Articular chondrocyte of knee joint (primary cell): ENCODE measurements at places on chromosomes 3 and 15. TPM values are rescaled to one million over a fixed set of nuclear protein-coding genes. Genes with fewer than 3 reads are reported as not detected.

ARPP21 gene
- total RNA-seq: not detected in 2 replicates

RUBCN gene
- total RNA-seq: 16.4 and 19.2 TPM in 2 replicates

CRYBG3 gene
- 28.1 and 31.5 TPM in 2 replicates for total RNA-seq

SNURF gene
- 11.4 and 11.7 TPM in 2 replicates for total RNA-seq

FOXP1 gene
- total RNA-seq: 166 and 203 TPM in 2 replicates

ENTPD3 gene
- total RNA-seq: 1.4 and 1.7 TPM in 2 replicates

FES gene
- total RNA-seq: 26.1 and 27.6 TPM in 2 replicates

CLDN16 gene
- not detected in 2 replicates for total RNA-seq

CHRD gene
- 1.7 and 4.7 TPM in 2 replicates for total RNA-seq

SH2D7 gene
- total RNA-seq: not detected in 2 replicates
